ENCODE measurements at places on chromosomes 5 and 9.

- peak; percentile 63 for DNase-seq
Measured at GRCh38 chr5:180135128-180135955, 63.8 kb upstream of the RNF130 start.

DNA sequence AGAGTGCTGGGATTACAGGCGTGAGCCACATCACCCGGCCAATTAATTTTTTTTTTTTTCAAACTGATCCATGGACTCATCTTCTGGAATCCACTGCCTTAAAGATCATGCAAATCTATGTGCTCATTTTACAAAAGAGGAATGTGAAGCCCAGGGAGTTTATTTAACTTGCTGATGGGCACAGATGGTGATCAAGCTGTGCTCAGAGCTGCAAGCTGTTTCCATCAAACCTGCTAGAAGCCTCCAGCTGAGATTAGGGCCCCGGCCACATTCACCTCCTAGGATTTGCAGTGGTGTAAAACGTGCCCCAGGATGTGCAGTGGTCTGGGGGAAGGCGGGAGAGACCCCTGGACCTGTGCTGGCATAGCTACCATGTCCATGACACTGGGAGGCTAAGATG, 56.1 kb upstream of the TUT7 start:
- no peak for DNase-seq

- DNase-seq, result no peak
Measured at GRCh38 chr5:1840741-1841521, 39.7 kb downstream of the NDUFS6 start.

DNA sequence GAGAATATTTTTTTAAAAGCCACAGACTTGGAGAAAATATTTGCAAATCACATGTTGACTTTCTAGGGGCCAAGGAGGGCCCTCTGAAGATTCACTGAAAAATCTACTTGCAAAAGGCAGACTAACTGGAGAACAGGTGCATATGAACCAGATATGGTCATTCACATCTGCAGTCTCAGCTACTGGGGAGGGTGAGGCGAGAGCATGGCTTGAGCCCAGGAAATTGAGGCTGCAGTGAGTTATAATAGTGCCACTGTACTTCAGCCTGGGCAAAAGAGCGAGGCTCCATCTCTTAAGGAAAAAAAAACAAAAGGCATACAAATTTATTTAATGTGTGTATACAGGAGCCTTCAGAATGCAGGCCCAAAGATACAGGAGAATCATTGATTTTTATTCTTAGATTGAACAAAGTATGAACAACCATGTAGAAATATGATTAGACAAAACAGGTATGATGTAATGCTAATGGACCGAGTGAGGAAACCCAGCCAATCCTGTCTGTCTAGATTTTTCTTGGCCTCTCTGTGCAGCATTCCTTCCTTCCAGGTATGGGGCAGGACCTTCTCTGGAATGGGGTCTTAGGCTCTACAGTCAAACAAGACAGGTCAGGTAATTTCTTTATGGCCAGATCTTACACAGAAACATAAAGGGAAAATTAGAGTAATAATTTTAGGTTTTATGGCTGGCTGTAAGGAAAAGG, 15.3 kb upstream of the SLC27A6 start:
- no peak for DNase-seq

- no peak for DNase-seq
Measured at GRCh38 chr5:22947921-22948320, 94.8 kb upstream of the CDH12 start.

DNA sequence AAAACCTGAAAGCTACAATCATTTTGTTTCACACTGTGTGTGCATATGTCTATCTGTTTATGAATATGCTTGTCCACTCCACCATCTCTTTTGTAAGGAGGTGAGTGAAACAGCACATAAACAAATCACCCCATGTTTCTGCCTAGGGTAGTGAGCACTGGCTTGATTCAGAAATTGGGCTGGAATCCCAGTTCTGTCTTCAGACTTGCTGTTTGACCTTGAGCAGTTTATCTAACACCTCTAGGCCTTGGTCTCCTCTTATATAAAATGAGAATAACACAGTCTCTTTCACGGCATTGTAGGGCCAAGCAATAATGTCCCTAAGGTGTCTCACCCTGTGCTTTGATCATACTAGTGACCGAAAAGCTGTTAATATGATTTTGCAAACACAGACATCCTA, 61.2 kb downstream of the ZNF366 start:
- no peak for DNase-seq

GRCh38 chr9:26175264-26175663, 497.0 kb upstream of the TUSC1 start:
- DNase-seq, result no peak

GRCh38 chr5:39080168-39080567, 6.0 kb upstream of the RICTOR start:
- DNase-seq, result no peak

GRCh38 chr9:77843871-77844155, 187.8 kb downstream of the GNAQ start:
- DNase-seq, result no peak

- no peak for DNase-seq
Measured at GRCh38 chr9:22210262-22210661, 201.2 kb upstream of the CDKN2B start.

DNA sequence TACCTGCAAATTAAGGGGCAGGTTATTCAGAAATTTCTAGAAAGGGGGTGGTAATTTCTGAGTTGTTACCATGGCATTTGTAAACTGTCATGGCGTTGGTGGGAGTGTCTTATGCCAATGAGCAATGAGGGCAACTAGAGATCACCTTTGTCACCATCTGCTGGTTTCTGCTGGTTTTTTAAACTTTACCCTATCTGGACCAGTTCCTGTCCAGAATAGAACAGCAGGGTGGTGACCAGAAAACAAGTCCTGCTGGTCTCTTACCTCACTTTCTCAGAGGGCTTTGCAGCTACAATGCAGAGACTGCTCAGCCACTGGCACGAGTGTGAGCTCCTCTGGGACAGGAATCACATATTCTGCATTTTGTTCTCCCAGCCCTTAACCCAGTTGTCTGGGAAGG, 51.4 kb downstream of the FAM114A2 start:
- DNase-seq, result no peak

DNA sequence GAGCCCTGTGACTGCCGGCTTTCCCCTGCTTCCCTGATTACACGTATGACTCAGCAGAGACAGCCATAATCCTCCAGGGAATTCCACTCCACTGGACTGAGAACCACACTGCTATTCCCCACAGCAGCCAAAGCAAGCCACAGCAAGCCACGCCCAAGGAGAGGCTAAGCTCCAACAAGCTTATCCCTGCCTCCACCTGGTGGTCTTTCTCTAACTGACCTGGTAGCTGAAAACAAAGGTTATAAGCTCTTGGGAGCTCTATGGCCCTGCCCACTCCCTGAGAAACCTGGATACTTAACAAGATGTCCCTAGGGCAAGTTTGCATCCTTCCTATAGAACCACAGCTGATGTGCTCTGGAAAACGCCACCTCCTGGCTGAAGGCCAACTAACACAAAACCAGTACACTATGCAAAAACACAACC, 613.7 kb upstream of the CDH18 start:
- peak; percentile 72 for DNase-seq

DNA sequence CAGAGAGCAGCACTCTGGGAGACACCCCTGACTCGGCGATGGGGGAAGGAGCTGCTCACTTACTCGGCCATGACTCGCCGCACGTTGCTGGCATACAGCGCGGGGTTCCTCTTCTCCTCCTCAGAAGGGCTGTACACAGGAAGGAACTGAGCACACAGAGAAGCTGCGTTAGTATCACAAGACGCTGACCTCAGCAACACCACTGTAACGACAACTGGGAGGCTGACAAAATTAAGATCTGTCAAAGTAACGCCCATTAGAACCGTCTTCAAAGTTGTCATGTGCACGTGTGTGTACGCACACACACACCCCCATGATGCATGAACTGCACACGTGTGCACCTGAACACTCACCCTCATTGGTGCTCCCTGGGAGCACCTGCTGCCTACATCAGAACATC, 32.1 kb upstream of the SLC6A3 start:
- no peak for DNase-seq

DNA sequence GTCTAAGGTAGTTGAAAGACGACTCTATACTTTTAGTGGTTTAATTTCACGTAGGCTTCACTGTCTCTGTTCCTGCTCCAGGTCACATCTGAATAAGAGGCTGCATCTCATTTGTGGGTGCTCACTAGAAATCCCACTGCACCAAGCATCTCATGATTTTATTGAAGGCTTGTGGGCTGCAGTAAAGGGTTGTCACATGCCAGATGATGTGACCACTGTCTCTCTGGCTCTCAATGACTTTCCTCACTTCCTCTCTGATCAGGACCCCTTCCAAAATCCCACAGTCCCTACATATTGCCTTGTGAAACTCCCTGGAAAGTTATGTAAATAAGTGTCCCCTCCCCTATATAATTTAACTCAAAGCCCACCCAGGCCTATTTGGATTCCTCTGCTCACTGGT, 8.9 kb upstream of the ZCCHC10 start:
- DNase-seq, result no peak

DNA sequence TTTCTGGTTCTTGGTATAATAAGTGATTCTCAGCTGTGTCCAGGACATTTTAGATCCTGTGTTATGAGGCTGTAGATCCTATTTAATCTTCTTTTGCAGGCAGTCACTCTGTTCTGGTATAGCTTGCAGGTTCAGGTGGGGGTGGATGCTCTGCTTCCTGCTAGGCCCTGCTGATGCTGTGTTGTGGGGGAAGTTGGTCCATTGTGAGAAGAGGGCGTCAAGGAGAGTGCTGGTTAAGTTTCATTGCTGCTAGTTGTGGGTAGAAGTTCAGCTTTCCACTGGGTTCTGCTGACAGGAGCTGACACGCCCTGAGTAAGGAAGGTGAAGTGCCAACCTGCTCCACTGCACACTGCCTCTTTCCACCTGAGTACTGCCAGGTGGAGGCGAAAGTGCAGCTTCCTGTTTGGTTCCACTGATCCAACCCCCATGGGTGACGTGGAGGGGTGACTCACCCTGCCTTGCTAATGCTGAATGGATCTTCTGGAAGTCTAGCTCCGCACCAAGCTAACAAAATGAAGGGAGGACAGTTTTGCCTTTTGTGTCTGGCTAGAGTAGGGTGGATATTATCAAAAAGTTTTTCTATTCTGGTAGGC, 16.3 kb downstream of the NMRK1 start:
- no peak for DNase-seq

- DNase-seq, result no peak
Measured at GRCh38 chr5:96785326-96786109, 22.2 kb downstream of the ERAP1 start.

DNA sequence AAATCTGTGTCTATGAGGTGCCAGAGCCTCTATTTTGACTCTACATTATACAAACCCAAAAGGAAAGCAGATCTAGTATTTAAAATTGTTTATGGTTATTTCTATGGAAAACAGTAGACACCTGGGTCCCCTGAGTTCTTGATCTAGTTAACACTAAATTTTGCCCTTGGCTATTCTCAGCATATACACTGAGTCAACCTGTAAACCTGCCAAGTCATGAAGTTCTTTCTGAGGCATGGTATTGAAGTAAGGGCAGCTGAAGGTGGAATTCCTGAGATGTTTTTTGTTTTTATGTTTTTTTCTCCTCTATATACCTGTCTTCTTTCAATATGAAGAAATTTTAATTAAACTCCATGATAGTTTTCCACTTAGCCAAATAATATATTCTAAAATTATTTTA, 120.2 kb downstream of the PDE4D start:
- peak; percentile 51 for DNase-seq

- peak; percentile 57 for DNase-seq
Measured at GRCh38 chr5:140219068-140219991, 44.3 kb downstream of the CYSTM1 start.

GRCh38 chr9:5958273-5958672, 57.2 kb downstream of the RANBP6 start:
- no peak for DNase-seq

DNA sequence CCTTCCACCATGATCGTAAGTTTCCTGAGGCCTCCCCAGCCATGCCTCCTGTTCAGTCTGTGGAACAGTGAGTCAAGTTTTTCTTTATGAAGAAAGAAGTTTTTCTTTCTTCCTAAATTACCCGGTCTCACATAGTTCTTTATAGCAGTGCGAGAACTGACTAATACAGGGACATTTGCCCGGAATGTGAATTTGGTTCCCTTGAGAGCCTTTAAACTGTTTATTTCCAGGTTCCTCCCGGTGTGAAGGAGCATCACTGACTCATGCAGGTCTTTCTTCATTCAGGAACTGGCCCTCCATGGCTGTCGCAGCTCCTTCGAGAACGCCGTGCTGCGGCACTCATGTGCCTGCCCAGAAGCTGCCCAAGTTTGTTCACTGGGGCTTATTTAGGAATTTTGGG, 87.7 kb downstream of the PTCH1 start:
- DNase-seq, result no peak

- DNase-seq, result no peak
Measured at GRCh38 chr5:98217138-98217537, 556.3 kb upstream of the RGMB start.

- no peak for DNase-seq
Measured at GRCh38 chr5:130331332-130331731, 427.1 kb downstream of the CHSY3 start.

DNA sequence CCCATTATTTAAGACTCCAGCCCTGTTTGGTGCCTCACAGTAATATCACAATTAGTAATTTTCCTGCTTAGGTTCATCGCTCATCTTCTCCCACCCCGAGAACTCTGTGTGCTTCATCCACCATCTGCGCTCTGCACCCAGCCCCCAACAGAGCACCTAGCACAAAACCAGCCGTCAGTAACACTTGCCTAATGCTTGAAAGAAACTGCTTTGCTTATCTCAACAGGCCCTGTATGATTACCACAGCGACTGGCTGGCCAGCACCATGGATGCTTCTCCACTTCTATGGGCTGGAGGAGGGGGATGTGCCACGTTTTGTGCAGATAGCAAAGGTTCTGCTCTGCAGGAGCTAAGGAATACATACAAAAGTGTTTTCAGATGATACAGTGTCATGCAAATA, 166.8 kb downstream of the SPOCK1 start:
- DNase-seq, result no peak

GRCh38 chr5:54545796-54546195, 28.2 kb downstream of the SNX18 start:
- no peak for DNase-seq

- DNase-seq, result no peak
Measured at GRCh38 chr9:79390077-79390698, 181.6 kb upstream of the TLE4 start.

- DNase-seq, result no peak
Measured at GRCh38 chr5:161283296-161283695, 263.2 kb downstream of the GABRB2 start.

GRCh38 chr5:98320343-98320742, 453.1 kb upstream of the RGMB start:
- DNase-seq, result no peak

DNA sequence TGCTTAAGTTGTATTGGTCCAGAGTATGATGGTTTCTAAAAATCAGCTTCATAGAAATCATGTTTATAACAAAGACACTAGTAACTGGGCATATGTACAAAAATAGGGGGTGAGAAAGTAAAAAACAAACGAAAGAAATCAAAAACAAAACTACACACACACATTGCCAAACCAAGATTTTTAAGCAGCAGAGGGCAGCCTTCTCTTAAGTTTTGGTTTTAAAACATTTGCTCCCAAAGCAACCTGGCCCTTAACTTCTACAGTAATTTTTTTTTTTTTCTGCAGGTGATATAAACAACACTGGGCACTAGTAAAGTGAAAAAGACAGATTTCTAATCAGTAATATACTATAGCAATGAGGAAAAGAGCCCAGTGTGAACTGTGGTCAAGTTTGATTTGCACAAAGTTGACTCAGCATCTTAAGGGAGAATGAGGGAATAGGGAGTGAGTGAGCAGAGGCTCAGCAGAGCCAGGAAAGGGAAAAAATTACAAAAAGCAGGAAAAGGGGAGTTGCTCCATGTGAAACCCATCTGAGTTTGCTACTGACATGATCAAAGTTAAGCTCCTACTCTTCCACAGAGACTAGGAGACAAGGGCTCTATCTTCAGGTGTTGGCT, 13.4 kb upstream of the GAPT start:
- peak; percentile 22 for DNase-seq

GRCh38 chr5:134099939-134100282, 14.6 kb upstream of the TCF7 start:
- DNase-seq, result no peak

All from astrocyte of the hippocampus (primary cell).